Activated T-cell treated with anti-CD3 and anti-CD28 coated beads, Interleukin-2, amount 50 U/mL, for 24 hours (primary cell): ENCODE measurements at places on chromosomes 6 and 20.

DNA sequence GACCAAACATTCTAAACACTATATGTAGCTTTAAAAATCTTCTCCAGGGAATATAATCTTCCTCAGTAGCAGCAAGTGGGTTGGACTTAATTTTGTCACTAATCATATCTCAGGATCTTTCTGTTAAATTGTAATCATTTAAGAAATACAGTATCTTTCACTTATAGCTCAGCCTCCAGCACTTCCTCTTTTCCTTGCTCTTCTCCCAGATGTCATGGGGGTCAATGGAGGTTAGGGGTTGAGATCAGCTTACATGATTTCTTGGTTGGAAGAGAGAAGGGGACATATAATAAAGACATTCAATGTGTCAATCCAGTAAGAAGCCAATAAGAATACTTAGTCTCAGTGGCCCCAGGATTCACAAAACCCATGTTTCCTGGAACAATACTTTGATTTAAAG lies 15.7 kb upstream of the REPS1 start:
- DNase-seq: no peak

DNA sequence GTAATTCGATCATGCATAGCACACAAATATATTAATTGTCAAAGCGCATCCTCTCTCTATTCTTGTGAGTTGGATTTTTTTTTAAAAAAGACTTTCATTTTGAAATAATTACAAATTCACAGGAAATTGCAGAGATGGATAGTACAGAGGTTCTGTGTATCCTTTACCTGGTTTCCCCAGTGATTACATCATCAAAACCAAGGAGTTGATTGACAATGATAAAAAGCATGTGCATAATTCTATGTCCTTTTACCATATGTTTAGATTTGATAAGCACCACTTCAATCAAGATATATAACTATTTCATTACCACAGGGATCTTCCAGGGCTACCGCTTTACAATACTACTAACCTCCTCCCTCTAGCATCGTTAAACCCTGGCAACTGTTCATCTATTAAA lies 40.2 kb downstream of the CCN2 start:
- no peak for DNase-seq

DNA sequence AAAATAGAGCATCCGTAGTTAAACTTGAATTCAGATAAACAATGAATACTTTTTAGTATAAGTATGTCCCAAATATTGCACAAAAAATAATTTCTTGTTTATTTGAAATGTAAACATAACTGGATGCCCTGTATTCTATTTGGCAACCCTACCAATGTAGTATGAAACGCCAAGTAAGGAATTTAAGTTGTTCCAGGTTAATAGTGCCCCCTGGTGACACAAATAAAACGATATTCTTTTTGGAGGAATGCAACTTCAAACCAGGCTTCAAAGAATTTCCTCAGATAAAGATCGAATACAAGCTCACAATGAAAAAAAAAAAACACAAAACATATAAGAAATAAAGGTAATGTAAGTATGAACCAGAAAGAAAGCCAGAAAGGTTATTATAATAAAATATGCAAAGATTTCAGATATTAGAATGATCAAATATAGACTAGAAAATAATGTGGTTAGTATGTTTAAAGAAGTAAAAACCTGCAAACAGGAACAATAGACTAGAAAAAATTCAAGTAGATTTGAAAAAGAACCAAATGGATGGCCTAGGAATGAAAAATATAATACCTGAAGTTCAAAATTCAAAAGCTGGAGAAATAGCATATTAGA lies 18.4 kb upstream of the AKAP7 start:
- no peak for DNase-seq

DNA sequence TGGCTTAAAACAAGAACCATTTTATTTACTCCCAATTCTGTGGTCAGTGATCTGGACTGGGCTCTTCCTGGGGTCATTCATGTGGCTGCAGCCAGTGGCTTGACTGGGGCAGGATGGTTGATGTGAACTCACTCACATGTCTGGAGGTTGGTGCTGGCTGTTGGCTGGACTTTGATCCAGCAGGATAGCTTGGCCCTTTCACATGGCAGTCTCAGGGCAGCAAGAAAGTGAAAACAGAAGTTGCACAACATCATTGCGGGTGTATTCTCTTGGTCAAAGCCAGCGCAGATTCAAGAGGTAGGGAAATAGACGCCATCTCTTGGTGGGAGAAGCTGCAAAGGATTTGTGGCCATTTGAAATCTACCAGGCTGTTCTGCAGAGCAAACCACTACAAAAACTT lies 77.2 kb downstream of the MDGA1 start:
- DNase-seq: no peak

DNA sequence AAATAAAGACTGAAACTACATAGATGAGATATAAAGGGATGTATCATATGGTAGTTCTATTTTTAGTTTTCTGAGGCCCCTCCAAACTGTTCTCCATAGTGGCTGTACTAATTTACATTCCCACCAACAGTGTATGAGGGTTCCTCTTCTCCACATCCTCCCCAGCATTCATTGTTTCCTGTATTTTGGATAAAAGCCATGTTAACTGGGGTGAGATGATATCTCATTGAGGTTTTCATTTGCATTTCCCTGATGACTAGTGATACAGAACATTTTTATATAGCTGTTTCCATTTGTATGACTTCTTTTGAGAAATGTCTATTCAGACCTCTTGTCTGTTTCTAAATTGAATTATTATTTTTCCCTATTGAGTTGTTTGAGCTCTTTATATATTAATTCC lies 229.3 kb downstream of the RFPL4B start:
- DNase-seq: no peak

GRCh38 chr20:44481719-44482416 lies 6.2 kb downstream of the TTPAL start:
- no peak for DNase-seq

DNA sequence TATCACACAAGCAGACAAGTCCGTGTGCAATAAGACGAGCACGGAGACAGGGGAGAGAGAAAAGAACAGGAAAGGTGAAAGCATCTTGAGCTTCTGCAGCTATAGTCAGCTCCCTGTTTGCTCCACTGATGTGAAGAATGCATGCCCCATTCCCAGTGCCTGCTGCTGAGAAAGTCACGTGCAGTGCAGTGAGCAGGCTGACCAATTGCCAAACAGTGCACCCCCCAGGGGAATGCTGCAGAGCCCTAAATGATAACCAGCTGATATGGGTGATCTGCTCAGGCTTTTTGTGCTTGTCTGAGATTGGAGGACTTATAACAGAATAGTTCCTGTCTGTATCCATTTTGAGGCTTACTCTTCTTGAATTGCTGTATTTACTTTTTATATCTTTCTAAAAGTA lies 121.5 kb downstream of the PACRG start:
- no peak for DNase-seq

DNA sequence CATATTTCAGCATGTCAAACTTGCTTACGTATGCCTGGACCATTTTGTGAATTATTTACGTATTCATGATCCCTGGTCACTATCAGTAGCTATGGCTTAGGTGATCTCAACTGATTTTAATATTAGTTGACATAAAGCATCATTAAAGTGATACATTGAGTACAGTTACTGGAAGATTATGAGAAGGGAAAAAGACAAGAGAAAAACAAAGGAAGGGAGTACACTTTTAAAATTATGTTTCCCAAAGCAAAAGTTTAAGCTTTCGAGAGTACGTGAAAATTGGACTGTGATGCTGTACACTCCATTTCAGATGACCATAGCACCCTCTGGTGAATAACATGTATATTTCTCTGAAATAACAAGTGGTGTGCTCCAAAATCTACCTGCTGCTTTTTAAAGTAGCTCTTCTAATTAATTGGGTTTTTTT lies 215.0 kb upstream of the HSF2 start:
- DNase-seq: no peak

DNA sequence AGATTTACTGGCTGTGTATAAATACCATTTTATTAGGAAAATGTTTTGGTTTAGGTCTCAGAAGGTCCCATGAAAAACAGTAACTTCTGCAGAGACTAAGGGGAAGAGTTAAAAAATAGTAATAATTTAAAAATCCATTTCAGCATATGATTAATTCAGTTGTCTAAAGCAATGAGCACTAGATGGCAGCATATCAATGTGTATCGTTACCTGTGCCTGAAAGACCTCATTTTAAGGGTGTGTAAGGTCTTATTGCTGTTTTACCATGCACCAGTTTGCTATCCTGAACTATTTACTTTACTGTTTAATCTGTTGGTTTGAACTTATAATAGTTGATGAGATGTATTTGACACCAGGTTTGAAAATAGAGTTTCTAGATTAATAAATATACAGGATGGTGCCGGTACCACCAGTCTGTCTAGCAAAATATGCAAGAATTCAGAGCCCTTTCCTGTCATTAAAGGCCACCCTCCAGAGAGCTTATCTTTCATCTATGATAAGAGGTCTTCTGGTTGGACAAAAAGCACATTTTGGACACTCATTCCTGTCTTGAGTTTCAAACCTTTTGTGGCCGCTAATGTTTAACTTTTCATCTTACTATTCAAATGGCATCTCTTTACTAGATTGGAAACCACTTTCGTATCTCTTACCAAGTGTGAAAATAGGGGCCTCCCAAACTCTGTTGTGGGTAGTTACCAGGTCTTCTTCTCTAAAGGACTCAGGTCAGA lies 8.9 kb upstream of the AHI1 start:
- no peak for DNase-seq

DNA sequence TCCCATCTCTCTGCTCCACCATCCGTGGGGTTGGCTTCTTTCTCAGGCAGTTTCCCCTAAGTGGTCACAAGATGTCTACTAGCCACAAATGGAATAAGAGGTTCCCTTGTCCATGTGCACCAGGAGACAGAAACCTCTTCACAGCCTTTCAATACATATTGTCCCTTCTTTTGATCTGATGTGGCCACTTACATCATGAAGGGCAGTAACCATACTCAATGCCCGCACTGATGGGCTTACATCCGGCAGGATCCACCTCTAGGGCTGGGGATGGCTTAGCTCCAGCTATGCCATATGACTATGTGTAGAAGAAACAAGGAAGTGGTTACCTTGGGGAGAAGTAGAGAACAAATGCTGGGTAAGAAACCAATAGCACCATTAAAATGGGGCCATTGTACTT lies 64.4 kb downstream of the PLEKHG1 start:
- no peak for DNase-seq
